Lower leg skin (tissue), 4 donors: ENCODE measurements at places on chromosomes 5 and 9.
A peak's percentile ranks its signal among the peaks of the same experiment; 100 is the strongest.

- DNase-seq, result peak; percentile 42
These were observed 1.9 kb downstream of the SPTAN1 start for GRCh38 chr9:128554155-128554862.

DNA sequence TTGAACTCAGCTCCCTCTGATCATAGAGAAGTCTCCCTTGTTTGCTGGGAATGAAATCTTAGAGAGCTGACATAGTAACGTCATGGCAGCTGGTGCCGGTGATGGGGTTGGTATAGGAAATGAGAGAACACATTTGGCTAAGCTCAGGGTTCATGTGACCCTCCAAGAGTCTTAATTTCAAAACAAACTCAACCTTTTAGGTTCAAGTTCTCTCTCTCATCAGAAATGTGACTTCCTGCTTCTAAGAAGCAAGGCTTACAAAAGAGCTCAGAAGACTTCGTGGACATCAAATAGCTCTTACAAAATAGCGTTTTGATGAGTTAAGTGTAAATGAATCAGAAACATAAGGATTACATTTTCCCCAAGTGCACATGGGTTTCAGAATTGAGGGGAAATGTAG lies 97.3 kb downstream of the PAPPA start:
- DNase-seq, result no peak

- no peak for DNase-seq
These were observed 388.2 kb downstream of the PRR16 start for GRCh38 chr5:120852222-120852860.

DNA sequence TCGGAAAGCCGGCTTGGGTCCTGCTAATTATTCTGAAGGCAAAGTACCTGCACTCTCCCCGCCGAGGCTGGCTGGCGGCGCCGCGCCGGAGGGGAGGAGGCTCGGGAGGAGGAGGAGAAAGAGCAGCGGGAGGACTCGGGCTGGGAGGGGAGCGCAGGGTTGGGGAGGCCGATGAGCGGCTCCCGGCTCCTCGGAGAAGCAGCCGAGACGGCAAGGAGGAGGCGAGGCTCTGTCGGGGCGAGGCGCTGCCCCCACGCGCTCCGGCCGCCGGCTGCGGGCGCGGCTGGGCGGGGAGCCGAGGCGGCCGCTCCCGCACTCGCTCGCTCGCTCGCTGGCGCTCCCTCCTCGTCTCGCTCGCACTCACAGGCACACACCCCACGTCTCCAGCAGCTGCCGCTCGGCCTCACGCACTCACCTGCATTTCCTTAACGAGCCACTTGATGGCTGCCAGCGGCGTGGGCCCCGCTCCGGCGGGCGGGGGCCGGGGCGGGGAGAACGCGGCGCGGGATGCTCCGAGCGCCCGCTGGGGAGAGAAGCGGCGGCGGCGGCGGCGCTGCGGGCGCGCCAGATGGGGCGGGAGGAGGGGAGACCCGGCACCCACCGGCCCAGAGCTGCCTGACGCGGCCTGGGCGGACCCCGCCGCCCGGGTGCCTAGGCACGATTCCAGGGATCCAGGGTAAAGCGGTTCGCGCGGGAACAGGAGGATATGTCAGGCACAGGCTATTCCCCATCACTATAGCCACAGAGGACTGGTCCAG lies at the start of gene PTPRD:
TSS of gene PTPRD (minus strand) at position 362 of the 758 bp plus-strand sequence.
- DNase-seq, result peak; percentile 78

DNA sequence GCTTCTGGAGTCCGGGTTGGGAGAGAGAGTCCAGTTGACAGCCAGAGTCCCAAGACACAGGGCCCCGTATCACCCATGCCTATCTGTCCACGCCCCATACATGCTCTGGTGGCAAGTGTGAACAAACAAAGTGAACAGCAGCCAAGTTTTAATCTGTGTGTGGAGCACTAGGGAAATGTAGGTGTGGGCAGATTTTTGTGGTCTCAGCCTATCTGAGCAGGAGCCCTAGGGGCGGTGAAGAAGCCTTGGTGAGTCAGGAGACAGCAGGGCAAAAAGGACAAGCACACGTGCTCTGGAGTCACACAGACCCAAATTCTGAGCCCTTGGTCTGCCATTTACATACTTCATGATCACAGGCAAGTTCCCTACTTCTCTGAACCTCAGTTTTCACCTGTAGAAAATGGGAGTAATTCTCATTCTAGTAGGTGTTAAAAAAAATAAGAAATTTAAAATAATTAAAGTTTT lies 23.2 kb downstream of the EGR1 start:
- no peak for DNase-seq

DNA sequence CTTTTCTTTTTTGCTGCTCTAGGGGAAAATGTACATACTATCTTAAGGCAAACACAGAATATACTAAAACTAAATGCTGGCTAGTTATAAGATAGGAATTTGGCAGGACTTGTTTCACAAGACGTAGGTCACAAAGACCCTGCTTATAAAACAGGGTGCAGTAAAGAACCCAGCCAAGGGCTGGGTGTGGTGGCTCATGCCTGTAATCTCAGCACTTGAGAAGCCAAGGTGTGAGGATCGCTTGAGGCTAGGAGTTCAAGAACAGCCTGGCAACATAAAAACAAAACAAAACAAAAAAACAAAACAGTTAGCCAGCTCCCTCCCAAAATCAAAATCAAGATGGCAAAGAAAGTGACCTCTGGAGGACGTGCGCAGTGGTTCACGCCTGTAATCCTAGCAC lies 49.5 kb upstream of the DENND4C start:
- DNase-seq, result no peak

DNA sequence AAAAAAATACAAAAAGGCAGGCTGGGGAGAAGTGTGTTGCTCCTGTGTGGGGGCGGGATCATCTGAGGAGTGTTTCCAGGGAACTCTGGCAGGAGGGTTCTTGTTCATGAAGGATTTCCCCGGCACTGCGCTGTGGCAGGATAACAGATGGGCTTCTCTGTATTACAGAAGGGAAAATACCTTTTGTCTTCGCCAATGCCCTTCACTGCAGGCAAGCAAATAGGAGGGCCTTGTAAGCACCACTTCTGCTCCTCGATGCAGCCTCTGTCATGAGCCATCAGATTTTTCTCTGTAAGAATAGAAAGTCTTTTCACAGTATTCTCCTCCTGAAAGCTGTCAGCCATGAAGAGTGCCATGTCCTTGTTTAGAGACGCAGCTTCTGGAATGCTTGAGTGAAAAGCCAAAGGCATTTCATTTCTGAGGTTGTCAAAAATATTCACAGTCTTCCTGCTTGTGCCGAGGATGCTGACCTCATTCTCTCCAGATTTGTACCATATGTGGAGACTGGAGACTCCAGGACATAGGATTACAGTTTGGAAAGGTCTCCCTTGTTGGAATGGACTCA lies 294.0 kb downstream of the YTHDC2 start:
- DNase-seq, result no peak

DNA sequence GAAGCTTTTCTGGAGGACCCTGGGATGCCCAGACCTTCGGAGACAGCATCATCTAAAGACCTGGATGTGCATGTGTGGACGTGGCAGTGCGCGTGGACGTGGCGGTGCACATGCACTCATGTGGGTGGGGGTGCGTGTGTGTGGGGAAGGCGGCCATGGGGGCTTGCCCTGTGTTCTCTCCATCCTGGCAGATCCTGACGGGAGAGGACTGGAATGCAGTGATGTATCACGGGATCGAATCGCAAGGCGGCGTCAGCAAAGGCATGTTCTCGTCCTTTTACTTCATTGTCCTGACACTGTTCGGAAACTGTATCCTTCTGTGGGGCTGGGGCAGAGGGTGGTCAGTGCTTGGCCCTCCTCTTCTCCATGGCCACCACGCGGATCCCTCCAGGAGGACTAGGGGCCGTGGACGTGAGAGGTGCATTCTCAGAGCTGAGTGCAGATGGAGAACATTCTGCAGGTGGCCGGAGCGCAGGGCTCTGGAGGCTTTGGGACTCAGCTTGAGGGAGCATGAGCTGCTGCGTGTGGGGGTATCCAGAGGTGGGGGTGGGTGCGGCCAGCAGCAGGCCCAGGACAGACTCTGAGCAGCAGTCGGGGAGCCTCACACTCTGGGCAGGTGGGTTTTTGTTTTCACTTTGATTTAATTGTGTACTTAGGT lies 129.1 kb downstream of the CACNA1B start:
- peak; percentile 78 for DNase-seq

- no peak for DNase-seq
These were observed 94.8 kb upstream of the ADRA1B start for GRCh38 chr5:159821461-159821940.

DNA sequence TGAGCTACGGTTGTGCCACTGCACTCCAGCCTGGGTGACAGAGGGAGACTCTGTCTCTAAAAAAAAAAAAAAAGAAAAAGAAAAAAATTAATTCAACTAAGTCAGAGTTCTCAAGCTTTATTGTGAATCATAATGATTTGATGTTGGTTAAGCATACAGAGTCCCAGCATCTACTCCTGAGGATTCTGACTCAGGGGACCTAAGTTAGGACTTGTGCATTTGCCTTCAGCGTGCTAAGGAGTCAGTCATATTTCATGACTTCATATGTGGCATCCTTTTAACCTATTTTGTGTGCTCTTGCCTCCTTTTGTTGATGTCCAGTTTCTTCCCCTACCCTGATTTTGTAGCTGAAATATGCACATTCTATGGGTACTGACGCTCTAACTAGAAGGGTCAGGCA lies 2.9 kb downstream of the MYOZ3 start:
- no peak for DNase-seq

- no peak for DNase-seq
These were observed 41.3 kb upstream of the PAM start for GRCh38 chr5:102713682-102714231.

- DNase-seq, result no peak
These were observed 232.1 kb downstream of the MAN2A1 start for GRCh38 chr5:109921735-109922380.

GRCh38 chr5:177392765-177393164 lies 7.7 kb downstream of the PFN3 start:
- DNase-seq, result no peak

- no peak for DNase-seq
These were observed 644 bp upstream of the CTNNAL1 start for GRCh38 chr9:109013679-109014607.

DNA sequence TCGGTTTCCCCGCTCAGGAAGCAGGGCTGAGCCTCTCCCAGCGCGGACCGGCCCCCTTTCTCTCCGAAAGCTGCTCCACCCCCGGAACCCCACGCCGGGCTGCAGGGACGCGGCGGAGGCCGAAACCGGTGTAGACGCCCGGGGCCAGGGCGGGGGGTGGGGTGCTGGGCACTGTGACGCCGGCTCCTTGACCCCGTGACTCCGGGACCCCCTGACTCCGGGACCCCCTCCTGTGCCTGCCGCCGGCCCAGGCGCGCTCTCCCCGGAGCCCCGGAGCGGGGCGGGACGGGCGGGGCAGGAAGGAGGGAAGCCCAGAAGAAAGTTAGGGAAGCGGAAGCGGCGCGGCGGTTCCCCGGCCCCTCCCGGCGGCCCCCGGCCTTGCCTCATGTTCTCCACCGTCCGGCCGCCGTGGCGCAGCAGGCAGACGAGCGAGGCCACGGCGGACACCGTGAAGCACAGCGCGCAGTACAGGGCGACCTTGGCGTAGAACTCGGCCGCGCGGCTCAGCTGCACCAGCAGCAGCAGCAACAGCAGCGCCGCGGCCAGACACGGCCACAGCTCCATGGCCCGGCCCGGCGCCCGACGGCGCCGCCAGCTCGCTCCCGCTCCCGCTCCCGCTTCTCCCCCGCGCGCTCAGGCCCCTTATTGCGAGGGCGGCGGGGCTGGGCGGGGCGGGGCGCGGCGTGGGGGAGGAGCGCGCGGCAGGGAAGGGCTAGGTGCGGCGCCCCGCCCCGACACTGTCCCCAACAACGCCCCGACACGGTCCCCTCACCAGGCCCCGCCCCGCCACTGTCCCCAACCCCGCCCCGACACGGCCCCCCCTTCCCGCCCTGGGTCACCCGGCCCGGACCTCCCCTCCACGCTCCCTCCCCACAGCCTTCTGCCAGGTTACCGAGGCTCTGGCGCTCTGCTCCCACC lies at the start of gene AGPAT2:
TSS of gene AGPAT2 (minus strand) at position 664 of the 918 bp plus-strand sequence. CDS start at position 564, 100 bp downstream.
- peak; percentile 93 for DNase-seq

- DNase-seq, result no peak
These were observed 380.7 kb downstream of the MRPS30 start for GRCh38 chr5:45189481-45189880.
